Stimulated activated CD8-positive, alpha-beta memory T cell treated with anti-CD3 and anti-CD28 coated beads, Interleukin-4, amount 100 ng/mL, for 1 hour (primary cell): ENCODE measurements at places on chromosomes 6 and 20.

- DNase-seq = no peak
These were observed 4.7 kb downstream of the GTSF1L start for GRCh38 chr20:43722153-43722505.

- DNase-seq = no peak
These were observed 76.4 kb upstream of the HS3ST5 start for GRCh38 chr6:114419175-114419574.

- no peak for DNase-seq
These were observed 571.6 kb upstream of the NOX3 start for GRCh38 chr6:156027248-156027626.

DNA sequence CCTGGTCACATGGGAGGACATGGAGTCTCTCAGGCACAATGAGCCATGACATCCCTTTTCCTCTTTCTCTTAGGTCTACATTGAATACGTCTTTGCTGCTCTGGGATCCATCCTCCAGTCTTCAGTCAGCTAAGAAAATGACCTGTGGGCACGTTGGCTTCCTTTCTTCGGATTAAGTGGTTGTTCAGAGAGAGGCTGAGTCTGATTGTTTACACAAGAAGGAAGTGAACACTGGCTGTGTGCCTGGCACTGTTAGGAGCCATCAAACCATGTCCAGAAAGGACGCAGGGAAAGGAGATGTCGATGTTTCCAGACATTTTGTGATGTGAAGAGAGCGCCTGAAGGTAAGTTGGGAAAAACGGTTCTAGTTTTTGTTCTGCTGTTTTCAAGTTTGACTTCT is 309.9 kb upstream of the CDYL start:
- DNase-seq = no peak

DNA sequence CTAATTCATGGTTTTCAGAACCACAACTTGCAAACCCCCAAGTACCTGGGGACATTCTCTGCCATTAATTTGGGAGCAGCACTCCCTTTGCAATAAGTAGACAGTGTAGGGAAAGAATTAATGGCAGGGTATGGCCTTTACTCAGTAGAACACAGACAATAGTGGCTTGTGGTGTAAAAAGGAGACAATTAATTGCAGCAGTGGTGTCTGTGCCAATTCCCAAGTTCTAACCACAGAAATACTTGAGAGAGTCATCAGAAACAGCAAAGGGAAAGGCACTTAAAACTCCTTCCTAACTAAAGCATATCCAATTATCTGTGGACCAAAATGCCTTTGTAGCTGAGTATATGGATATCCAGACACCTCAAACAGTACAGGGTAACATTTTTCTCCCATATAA is 257.6 kb upstream of the POU3F2 start:
- DNase-seq = no peak

DNA sequence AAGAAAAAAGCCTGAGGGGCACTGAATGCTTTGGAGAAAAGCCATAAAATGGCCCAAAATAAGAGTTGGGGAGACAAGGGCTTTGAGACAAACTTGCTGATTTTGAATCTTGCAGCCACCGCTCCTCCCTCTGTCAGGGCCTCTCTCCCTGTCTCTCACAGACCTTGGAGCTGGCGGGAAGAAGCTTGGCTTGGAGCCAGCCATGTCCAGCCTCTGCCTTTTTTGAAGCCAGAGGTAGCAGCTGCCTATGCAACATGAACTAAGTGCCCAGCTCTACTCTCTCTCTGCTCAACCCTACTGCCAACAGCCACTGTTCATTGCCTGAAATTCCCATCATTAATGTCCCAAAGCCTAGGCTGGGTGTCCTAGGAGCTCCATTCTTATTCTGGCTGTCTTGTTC is 63.7 kb upstream of the CTNNBL1 start:
- no peak for DNase-seq

DNA sequence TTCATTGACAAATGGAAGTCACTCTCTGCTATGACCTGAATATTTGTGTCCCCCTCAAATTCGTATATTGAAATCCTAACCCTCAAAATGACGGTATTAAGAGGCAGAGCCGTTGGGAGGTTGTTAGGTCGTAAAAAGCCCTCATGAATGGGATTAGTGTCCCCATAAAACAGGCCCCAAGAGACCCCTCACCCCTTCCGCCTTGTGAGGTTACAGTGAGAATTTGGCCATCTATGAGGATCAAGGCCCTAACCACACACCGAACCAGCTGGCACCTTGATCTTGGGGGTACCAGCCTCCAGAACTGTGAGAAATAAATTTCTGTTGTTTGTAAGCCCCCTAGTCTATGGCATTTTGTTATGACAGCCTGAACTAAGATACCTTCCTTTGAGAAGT is 52.5 kb upstream of the SLC22A16 start:
- no peak for DNase-seq

GRCh38 chr20:10848810-10849370 is 175.1 kb upstream of the JAG1 start:
- DNase-seq = no peak

- no peak for DNase-seq
These were observed 33.6 kb downstream of the CTCFL start for GRCh38 chr20:57491373-57491772.

- no peak for DNase-seq
These were observed 329.7 kb downstream of the BTBD9 start for GRCh38 chr6:38310061-38310460.

DNA sequence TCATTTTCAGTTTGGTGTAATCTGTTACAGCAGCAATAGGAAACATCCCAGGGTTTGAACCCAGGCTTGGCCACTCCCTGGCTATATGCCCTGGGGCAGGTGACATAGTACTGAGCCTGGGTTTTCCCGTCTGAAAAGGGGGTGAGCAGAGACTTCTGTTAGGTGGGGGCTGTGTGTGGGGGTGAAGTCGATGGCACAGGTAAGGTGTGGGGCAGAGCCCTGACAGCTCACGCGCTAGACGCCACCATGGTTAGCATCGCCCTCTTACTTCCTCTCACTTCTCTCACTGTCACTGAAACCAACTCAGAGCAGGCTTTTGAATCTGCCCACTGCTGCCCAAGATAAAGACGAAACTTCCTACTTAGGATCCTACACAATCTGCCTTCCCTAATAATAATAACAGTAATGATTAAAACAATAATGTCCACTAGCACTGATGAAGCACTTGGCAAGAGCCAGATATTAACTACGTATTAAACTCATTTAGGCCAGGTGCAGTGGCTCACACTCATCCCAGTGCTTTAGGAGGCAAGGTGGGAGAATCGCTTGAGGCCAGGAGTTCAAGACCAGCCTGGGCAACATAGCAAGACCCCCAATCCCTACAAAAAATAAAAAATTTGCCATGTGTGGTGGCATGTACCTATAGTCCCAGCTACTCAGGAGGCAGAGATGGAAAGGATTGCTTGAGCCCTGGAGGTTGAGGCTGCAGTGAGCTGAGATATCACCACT is 117.9 kb upstream of the PTPN1 start:
- no peak for DNase-seq

- no peak for DNase-seq
These were observed 27.6 kb upstream of the FAM83C start for GRCh38 chr20:35319871-35320197.

DNA sequence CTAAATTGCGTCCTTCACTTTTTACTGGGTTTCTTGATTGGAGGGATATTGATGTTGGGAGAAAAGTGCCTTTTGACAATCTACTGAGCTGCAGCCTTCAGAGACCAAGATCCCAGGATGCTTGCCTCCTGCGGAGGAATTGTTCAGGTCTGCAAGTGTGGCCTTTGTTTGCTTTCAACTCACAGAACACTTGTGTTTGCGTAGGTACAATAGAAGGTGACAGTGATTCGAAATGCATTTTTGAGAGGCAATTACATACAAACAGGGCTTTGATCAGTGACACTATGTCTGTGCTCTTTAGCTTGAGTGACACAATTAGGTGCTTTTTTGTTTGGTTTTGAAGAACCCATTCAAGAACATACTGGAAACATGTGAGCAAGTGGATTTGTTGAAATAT is 600.6 kb downstream of the QKI start:
- DNase-seq = no peak

DNA sequence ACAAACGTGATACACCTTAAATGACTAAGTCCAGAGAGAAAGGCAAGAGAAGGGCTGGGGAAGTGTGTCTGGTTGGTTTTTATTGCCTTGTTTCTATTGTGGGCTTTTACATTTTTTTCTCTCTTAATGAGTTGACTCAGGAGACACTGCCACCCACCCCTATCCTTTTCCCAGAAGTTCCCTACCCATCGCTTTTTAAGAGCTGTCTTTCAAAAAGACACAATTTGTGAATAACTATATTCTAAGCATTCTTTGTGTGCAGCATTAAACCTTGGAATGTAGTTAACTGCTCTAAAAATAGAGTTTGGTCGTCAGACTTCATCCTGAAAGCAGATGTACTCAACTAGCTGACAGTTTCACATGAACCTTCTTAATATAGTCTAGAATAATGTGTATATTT is 174.9 kb downstream of the ISM1 start:
- DNase-seq = no peak

DNA sequence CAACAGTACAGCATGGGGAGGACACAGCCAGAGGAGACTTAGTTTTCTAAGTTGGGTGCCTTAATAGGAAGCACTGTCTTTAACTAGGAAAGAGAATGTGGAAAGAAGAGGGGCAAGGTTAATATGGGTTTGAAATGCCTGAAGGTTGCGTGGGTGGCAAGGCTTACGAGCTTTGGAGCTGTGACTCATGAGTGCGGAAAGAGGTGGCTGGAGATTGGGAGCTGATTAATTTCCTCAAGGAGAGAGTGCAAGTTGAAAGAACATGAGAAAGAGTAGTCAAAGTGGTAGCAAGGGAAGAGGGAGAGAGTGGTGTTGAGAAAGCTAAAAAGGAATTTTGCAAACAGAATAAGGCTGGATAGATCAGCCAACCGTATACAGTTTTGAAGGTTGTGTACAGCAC is 315.1 kb upstream of the PRND start:
- no peak for DNase-seq

- DNase-seq = no peak
These were observed 75.3 kb downstream of the TULP4 start for GRCh38 chr6:158387578-158387977.

DNA sequence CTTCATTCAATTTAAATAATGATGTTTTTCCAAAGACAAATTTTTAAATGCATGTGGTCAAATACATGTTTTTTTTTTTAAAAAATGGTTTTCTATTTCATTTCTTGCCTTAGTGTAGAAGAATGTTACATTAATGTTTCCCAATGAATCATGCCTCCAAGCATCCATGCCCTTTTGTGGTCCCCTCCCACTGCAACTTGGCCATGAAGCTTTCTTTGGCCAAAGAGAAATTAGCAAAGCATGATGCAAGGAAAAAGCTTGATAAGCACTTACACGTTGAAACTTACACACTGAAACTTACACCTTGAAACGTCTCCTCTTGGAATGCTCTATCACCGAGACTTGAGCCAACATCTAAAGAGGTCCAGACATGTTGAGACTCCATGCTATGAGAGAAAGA is 93.0 kb upstream of the ELOVL5 start:
- DNase-seq = no peak

- DNase-seq = no peak
These were observed 118.4 kb downstream of the FARS2 start for GRCh38 chr6:5379647-5380242.

DNA sequence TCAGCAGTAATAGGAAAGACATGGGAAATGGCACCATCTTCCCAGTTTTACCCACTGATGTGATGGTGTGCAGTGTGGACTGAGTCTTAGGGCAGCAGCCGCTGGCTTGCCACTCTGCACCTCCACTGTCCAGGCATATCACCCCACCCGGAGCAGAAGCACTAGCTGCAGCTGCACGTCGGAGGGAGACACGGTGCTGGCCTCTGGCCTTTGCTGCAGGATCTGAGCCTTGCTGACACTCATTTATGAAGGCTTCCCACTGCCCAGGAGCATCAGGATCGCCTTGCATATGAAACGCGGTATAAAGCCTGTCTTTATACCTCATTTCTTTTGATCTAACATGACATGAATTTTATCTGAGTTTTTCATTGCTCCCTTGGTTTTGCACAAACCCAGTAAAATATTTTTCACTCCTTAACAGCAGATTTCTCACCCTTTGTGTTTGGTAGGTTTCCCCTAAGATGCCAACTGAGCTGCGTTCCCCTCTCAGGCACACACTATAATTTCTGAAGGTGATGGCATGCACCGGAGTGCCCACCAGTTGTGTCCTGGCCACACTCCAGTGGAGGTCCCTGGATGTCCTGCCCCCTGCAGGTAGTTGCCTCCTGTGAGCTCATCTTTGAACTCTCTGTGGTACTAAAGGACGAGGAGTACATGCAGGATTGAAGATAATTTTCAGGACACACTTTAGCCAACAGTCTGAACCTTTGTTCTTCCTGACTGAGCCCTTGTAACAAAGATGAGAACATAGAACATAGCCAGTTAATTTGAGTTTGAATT is 9.0 kb upstream of the EXOC2 start:
- DNase-seq = no peak

GRCh38 chr6:27870291-27870870 is 41.8 kb downstream of the OR2B2 start:
- no peak for DNase-seq

- DNase-seq = no peak
These were observed 65.4 kb upstream of the MAFB start for GRCh38 chr20:40754339-40754943.

GRCh38 chr20:57788936-57789613 is 79.3 kb upstream of the PMEPA1 start:
- no peak for DNase-seq

- DNase-seq = no peak
These were observed 86.7 kb downstream of the AHI1 start for GRCh38 chr6:135410856-135411255.

DNA sequence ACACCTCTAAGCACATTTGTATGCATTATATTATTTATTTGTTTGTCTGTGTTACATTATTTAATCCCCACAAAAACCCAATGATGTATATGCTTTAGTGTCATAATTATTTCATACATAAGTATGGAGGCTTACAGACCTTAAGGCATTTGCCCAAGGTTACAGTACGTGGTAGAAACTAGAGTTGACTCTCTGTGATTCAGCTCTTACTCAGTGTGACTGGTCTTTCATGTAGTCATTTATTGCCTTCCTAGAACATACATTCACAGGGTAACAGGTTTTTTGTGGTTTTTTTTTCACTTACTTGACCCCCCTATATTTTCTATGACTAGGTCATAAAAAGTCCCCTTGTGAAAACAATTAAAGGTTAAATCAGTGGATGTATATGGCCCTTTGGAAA is 566.8 kb downstream of the TFAP2A start:
- DNase-seq = no peak

- DNase-seq = peak; percentile 26
These were observed 796 bp downstream of the SENP6 start for GRCh38 chr6:75602246-75603105.

DNA sequence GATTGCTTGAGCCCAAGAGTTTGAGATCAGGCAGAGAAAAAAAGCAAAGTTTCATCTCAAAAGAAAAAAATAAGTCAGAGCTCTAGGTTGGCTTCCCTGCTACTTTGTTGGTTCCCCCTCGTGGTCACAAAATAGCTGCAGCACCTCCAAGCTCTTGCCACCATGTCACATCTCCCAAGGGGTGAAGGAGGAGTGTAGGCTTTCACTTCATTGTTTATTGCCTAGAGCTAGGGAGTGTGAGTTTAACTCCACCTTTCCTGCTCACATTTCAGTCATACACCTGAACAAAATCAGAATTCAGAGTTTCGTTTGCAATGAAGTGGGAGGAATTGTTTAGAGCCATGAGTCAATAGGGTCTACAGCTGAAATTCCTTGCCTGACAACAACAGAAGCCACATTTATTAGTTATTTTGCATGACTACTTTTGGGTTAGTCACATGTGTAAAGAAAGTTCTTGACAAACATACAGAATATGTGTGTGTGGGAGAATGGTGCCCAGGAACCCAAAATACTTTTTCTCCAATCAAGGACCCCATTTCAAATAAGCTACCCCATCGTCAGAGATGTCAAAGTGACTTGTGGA is 56.2 kb upstream of the UFL1 start:
- DNase-seq = no peak

- DNase-seq = no peak
These were observed 65.0 kb upstream of the SLC2A12 start for GRCh38 chr6:134117409-134117808.
